Cortex of kidney (tissue), 1 donor: ENCODE measurements at places on chromosomes 13 and 19.

DNA sequence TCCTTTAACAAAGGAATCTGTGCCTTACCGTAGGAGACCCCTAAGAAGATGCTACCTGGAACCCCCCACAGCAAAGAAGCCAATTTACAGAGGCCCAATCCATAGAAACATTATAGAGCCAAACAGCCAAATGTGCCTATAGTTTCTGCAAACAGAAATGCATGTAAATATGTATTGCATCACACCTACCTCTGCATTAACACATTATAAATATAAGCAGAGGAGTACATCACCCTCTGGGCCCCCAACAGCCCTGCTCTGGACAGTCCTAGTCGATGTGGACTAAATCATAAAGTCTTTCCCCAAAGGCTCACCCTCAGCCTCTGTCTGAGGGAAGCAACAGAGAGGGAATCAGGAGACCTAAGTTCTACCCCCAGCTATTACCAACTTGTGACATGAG lies 25.7 kb downstream of the ZNF541 start:
- DNase-seq = no peak

- peak; percentile 84 for DNase-seq
Observed at GRCh38 chr19:52095172-52096014, at the start of gene ZNF841. ZNF841 (minus strand) TSS chr19:52095765; CDS start chr19:52084801, 10,964 bp downstream.

- DNase-seq = no peak
Observed at GRCh38 chr13:49374585-49375290, 69.1 kb downstream of the CAB39L start.

DNA sequence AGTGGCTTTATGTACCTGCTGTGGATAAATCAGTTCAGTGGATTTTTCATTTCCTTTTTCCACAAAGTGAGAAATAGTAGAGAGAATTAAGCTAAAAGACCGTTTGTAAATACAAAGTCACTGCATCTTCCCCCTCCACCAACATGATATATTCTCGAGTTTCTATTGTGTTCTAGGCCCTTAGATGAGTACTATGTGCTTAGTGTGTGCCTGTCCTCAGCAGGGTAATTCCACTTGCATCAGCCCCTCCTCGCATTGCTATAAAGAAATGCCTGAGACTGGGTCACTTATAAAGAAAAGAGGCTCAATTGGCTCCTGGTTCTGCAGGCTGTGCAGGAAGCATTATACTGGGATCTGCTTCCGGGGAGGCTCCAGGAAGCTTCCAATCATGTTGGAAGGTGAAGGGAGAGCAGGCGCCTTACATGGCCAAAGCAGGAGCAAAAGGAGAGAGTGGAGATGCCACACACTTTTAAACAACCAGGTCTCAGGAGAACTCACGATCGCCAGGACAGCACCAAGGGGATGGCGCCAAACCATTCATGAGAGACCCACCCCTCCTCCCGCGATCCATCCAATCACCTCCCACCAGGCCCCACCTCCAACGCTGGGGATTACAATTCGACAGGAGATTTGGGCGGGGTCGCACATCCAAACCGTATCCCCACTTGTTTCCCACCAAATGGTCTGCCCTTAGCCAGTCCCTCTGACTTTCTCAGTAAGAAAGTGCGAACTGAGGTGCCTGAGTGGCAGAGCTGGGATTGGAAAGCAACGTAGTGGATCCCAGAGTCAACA lies 102.3 kb upstream of the ABCC4 start:
- no peak for DNase-seq

GRCh38 chr19:18629166-18630088 lies 7.4 kb upstream of the KLHL26 start:
- DNase-seq = no peak

GRCh38 chr19:6668691-6669090 lies 1.3 kb downstream of the TNFSF14 start:
- no peak for DNase-seq

- DNase-seq = no peak
Observed at GRCh38 chr19:2360833-2361232, 768 bp downstream of the TMPRSS9 start.

GRCh38 chr19:55289117-55289796 lies 5.5 kb downstream of the BRSK1 start:
- DNase-seq = no peak

- DNase-seq = no peak
Observed at GRCh38 chr13:46728777-46729176, 68.2 kb downstream of the ESD start.

DNA sequence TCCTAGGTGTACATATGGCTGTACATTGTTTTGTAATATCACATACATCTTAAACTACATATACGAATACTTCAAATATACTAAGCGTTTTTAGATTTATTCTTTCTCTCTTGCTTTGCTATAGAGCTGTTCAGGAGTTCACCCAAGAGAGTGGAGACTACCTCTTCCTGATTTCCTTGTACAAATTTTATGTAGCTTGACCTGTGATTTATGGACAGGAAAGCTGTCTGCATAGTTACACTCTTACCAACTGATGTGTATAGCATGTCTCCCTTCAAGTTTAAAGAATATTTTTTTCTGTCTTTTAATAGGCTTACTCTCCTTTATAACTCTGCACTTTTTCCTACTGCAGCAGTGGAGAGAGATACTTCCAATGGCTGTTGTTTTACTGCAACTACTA lies 428.7 kb downstream of the NDFIP2 start:
- DNase-seq = no peak

DNA sequence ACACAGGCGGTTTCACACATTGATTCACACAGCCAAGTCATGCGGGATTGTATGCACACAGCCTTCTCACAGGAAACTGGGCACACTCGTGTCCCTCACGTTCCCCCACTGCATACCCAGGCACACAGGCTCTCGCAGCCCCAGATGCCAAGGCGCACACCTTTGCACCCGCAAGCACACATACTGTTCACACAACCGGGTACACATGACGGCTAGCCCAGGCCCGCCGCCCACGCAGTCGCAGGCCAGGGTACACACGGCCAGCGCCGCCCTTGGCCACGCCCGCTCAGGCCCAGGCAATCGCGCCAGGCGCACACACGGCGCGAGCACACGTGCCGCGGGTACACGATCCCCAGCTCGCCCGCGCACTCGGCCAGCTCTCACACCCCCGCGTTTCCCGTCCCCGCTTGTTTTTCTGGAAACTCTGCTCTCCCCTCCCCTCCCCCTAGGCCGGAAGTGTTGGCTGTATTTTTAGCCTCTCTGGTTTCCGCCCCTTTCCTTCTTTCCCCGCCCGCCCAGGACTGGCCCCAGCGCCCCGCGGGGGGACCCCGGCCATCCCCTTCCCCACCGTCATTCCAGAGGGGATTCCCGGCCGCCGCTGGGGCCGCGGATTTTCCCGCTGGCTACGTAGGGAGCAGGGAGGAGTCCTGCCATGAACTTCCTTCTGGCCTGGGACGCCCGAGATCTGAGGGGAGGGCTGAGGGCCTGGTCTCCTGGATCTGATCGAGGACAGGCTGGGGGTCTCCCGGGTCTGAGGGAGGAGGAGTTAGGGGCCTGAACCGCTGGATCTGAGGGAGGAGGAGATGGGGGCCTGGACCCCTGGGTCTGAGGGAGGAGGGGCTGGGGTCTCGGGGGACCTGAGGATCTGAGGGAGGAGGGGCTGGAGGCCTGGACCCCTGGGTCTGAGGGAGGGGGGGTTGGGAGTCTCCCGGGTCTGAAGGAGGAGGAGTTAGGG lies 4.0 kb upstream of the ZFP36 start:
- no peak for DNase-seq

DNA sequence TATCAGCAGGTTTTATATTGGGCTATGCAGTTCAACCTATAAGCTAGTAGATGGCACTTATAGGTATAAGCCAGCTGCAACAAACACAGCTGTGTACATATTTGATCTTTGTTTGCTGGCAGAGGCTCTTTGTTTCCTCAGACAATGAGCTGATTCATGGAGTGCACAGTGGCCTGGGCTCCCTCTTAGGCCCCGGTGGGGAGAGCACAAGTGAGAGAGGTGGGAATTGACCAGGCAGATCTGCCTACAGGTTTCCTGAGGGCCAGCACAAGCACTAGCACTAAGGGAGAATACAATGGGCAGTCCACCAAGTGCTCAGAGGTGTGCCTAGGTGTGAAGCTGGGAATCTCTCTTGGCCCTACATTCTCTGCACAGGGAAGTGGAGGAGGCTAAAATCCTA lies 1390.7 kb downstream of the SLITRK5 start:
- DNase-seq = no peak

DNA sequence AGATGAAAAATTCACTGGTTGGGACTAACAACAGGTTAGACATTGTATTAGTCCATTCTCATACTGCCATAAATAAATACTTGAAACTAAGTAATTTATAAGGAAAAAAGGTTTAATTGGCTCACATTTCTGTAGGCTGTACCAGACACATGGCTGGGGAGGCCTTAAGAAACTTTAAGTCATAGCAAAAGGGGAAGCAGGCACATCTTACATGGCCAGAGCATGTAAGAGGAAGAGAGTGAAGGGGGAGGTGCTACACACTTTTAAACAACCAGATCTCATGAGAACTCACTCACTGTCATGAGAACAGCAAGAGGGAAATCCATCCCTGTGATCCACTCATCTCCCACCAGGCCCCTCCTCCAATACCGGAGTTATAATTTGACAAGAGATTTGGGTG lies 125.9 kb downstream of the SUCLA2 start:
- no peak for DNase-seq

GRCh38 chr13:30545320-30545719 lies 72.4 kb upstream of the USPL1 start:
- DNase-seq = no peak

DNA sequence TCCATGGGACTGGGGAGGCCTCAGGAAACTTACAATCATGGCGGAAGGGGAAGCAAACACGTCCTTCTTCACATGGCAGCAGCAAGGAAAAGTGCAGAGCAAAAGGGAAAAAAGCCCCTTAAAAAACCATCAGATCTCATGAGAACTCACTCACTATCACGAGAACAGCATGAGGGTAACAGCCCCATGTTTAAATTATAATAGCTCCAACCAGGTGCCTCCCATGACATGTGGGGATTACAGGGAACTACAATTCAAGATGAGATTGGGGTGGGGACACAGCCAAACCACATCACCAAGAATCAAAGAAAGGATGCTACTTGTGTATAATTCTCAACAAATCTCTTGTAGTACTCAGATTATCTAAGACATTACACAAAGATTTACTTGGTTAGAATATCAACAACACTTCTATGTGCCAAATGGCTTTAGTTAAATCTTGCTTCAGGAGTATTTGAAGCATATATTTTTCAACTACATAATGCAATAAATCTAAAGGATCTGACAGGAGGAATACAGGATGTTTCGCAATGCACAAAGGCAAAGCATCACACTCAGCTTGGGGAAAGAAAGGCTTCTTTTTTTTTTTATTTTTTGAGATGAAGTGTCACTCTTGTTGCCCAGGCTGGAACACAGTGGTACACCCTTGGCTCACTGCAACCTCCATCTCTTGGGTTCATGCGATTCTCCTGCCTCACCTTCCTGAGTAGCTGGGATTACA lies 180.0 kb downstream of the LHFPL6 start:
- no peak for DNase-seq

GRCh38 chr13:41273831-41274441 lies 10.6 kb upstream of the MTRF1 start:
- no peak for DNase-seq

GRCh38 chr13:99811067-99811700 lies 160.4 kb downstream of the ZIC5 start:
- DNase-seq = no peak
